Activated CD8-positive, alpha-beta memory T cell treated with anti-CD3 and anti-CD28 coated beads for 1 hour (primary cell): ENCODE measurements at places on chromosomes 1 and 21.

GRCh38 chr1:55463814-55464475 lies 248.8 kb upstream of the USP24 start:
- no peak for DNase-seq

DNA sequence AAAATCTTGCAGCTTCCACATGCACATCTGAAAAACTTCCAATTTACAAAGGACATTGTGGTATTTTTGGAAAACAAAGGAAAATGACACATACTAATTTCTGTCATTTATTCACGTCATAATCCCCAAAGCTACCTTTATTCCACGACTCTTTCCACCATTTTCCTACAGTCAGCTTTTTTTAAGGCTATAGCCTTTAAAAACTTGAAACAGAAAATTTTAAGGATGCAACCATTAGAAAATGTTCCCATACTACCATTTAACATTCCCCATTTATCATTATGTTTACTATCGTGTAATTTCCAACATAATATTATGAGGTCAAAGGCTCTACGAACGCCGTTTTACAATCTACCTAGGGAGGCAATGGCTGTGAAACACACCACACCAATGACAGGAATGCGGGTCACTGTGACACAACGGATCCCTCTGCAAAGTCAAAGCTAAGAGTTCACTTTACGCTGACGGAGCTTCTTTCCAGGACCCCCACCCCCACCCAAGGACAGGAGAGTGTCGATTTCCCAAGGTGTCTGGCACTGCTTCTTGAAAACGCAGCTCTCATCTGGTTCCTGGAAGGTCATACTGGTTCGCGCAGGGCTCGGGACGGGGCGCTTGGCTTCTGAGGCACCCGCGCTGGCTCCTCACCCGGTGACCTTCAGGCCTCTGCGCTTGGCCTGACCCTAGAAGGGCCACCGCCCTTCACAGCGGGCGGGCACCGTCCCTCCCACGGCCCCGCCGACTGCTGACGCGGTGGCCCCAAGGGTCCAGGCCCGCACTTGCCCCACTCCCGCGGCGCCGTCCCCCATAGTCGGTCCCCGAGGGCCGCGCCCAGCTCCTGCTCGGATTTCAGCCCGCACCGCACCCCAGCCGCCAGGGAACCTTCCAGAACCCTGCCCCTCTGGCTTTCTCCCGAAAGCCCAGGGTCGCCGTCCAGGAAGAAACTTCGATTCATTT lies 50.5 kb upstream of the ATF3 start:
- DNase-seq, result no peak

DNA sequence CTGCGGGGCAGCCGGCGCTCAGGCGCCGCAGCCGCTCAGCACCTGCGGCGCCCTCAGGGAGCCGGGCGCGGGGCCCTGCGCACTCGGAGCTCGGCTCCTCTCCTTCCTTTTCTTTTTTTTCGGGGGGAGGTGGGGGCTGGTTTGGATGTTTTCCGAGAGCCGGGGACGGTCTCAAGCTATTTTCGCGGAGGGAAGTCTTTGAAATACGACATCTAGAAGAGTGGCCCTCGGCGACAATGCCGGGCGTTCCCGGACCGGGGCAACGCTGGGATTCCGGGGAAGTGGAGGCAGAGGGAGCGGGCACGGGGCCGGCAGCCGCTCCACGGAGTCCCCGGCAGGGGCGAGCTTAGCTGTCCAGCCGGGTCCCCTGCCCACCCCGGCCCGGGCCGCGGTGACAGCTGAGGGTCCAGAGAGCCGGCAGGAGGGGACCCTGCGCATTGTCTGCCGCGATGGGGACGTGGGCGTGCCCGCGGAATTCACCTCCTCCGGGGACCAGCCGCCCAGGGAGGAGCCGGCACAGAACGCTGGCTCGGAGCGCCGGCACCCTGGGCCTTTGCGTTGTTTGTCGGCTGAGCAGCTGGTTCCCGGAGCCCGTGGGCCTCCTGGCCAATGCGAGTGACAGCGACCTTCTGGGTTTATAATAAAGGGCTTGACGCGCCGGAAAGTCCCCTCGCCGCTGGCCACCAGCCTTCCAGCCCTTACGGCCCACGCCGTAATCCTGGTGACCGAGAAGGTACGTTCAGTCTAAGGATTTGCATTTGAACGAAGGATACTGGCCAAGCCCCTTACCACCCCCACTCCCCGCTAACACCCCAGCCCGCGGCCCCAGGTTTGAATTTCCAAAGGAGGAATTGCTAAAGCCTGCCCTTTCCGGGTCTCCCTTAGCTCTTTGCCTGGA lies 582 bp downstream of the SLC37A1 start:
- no peak for DNase-seq

DNA sequence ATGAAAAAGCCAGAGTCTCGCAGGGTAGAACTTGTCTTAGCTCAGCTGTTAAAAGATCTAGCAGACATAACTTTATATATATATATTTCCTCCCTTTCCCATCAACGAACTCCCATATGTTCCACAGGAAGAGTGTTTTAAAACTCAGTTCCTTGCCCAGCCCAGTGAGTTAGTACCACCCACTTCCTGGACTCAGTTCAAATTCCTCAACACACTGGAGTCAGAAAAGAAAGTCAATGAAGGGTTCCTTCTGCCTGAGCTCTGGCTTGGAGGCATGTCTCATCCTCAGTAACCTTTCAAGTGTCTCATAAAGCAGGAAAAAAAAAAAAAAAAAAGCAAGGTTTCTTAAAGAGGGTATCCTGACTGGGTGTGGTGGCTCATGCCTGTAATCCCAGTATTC lies 15.6 kb downstream of the TPM3 start:
- DNase-seq, result no peak

GRCh38 chr1:230902349-230902923 lies 34.1 kb upstream of the C1orf198 start:
- no peak for DNase-seq

GRCh38 chr1:183945428-183946319 lies 91.9 kb downstream of the COLGALT2 start:
- no peak for DNase-seq

DNA sequence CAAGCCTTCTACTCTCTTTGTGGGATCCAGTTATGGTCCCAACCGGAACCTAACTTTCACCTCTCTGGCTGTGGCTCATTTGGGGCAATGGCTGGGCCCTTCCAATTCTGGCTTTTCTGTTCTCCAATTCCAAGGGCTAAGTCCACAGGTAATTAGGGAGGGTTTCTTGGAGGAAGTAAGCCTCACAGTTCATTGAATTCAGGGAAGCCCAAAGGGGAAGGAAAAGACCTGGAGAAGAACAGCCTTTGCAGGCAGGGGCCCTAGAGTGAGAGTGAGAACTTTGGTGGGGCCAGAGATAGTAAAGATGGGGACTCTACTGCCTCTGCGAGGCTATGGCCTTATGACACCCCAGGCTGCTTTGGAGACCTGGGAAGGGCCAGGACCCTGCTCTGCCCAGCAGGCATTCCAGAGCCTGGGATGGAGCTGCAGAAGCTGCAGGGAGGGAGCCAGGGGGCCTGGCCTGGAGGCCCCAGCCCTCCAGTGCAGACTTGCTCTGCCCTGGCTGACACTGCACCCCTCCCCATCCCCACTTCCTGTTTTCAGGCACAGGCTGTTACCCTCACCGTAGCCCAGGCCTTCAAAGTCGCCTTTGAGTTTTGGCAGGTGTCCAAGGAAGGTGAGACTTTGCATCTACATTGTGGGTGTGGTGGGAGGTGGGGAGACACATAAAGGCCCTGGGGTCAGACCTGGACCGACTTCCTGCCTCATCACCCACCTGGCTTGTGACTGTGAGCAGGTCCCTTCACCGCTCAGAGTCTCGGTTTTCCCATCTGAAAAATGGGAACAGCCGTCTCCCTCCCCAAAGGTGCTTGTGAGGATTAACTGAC lies 18.9 kb downstream of the LDLRAP1 start:
- DNase-seq, result peak; percentile 78

DNA sequence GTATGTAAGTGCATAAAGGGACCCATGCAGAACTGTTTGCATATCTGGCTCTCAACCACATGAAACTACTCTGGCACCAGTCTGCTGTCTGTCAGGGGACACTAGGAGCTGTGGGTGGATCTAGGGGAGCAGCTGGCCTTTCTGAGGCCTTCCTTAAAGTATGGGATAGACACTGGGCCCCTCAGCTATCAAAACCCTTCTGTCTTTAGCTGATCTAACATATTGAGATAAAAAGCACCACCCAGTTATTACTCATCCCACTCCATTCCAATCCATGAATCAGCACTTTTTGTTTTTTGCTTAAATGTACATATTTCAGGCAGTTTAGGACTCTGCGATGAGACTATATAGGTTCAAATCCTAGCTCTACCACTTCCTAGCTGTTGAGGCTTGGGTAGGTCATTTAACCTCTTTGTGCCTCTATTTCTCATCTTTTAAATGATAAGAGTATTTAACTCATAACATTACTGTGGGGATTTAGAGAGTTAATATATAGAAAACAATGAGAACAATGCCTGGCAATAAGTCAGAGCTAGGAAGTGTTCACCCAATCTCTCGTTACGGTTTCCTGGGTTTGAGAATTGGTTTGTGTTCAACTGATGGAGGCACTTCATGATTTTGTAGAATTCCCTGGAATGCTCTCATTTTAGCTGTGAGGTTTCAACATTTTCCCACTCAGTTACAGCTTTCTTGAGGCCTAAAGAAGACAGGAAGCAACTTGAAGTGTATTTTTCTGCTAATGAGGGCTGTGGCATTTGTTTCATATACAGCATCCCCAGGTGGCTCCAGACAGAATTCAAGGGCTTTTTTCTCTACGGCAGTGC lies 68.9 kb downstream of the LRIG2 start:
- DNase-seq, result no peak

DNA sequence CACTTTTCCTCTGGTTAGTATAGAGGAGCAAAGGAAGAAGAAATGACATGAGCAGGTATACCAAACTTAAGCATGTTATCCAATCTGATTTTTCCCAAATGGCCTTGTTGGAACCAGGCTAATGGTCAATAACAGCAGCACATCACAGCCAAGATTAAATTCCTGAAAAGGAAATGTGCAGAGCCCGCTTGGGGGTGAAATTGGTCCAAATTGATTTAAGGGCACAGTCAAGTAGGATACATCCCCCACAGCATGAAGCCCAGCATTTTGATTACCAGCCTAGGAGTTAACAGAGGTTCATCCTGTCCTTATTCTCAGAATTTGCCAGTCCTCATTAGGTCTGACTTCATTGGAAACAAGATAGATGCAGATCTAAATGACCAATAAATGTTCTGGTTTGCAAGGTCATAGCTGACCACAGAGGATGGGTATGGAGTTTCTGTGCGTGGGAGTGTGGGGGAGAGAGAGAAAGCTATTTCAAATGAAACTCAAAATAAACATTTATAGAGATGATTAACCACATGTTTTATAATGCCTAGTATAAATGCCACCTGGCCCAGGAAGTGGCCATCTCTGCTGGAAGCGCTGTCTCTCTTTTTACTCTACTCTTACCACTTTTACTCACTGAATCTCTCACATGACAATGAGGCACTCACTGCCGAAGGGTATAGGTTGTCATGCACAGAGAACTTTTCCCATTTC lies 38.7 kb downstream of the RGS5 start:
- DNase-seq, result no peak

GRCh38 chr1:43552813-43553212 lies 22.1 kb downstream of the PTPRF start:
- DNase-seq, result no peak

- peak; percentile 35 for DNase-seq
Measured at GRCh38 chr1:101357444-101357986, 120.7 kb downstream of the S1PR1 start.

GRCh38 chr1:42369471-42369870 lies 11.1 kb upstream of the RIMKLA start:
- DNase-seq, result no peak

DNA sequence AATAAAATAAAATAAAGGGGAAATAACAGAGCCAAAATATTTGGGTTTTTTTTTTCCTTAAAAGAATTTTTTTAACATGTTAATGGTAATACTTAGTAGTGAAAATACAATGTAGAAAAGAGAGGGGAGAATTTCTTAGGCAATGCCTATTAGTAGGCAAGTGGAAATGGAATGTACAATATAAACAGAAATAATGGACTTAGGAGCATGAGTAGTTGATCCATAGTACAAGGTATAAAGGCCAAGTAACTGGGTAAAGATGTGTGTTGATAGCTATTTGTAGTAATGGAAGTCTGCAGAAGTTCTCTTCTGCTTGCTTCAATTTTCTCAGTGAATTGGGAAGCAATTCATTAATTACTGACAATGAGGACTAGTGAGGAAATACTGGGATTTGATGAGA lies 34.4 kb downstream of the TESK2 start:
- DNase-seq, result no peak

DNA sequence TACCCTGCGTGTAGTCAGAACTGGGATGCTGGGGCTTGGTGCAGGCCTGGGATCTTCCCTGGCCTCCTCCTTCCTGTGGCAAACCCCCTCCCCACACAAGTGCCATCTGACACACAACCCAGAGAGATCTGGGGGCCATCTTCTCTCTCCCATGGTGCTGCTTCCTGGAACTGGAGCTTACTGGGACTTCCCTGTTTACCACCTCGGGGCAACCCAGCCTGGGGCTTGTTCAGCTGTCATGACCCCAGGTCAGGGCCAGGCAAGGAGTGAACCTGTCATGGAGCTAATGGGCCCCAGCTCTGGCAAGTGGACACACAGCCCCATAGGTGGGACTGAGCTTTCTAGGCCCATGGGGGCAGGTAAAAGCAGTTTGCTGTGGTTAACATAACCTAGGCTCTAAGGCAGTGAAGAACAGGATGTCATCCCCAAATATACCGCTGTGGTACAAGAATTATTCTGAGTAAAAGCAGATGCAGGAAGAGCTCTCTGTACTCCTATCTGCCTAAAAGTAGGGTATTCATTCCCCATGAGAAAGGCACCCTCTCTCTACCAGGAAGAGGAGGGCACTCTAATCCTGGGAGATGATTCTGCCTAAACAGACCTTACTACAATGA lies 2.4 kb downstream of the TRIM11 start:
- no peak for DNase-seq

DNA sequence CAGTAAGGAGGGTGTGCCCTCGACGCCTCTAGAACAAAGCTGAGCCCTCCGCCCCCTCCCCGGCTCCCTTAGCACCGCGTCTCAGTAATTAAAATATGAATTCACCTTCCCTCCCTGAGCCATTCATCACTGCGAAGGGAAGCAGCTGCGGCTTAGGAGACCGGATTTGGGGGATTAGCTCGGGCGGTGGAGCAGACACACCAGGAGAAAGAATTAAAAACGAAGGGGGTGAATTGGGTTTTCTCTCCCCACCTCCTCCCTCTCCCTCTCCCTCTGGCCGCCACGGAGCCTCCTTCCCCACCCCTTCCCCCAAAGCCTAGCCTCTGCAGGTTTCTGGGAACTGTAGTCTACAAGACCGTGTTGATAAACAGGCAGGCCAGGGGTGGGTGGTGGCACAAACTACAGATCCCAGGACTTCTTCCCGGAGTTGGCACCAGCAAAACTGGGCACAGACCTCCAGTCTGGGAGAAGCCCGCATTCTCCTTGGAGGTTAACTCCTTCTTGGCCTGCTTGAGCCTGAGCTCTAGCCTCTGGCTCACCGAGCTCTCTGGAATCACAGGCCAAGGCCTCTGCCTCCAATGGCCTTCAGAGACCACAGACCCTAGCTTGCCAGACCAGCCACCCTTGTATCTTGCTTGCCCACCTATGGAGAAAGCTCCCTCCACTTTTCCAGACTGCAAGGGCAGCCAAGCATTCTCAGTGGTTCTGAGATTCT lies 10.8 kb downstream of the BLACAT1 start:
- no peak for DNase-seq
